ENCODE measurements at places on chromosomes 11 and 22.

- no peak for DNase-seq
These were observed 17.8 kb upstream of the NAV2 start for GRCh38 chr11:19694796-19695345.

DNA sequence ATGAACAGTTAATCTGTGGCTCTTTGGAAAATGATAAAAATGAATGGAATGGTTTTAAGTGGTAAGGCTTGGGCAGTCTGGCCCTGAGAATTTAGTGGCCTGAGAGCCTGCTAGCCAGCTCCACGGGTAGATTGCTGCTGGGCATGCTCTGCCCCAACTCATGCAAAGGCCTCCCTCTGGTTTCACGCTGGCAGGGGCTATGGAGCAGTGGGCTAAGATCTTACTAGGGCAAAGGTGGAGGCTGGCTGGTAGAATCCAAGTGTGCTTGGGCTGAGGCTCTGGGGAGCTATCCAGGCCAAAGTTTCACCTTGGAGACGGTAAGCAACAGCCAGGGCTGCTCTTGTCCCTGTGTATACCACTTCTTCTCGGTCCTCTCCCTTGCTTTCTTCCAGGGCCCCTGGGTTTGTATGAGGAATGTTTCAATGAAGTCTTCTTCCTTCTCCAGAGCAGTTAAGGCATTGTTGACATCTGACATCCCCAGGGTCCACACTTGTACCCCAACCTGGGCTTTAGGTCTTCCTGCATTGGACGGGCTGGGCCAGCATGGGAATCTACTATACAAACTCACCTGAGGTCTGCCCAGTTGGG is 27.4 kb downstream of the UBE2L3 start:
- no peak for DNase-seq

DNA sequence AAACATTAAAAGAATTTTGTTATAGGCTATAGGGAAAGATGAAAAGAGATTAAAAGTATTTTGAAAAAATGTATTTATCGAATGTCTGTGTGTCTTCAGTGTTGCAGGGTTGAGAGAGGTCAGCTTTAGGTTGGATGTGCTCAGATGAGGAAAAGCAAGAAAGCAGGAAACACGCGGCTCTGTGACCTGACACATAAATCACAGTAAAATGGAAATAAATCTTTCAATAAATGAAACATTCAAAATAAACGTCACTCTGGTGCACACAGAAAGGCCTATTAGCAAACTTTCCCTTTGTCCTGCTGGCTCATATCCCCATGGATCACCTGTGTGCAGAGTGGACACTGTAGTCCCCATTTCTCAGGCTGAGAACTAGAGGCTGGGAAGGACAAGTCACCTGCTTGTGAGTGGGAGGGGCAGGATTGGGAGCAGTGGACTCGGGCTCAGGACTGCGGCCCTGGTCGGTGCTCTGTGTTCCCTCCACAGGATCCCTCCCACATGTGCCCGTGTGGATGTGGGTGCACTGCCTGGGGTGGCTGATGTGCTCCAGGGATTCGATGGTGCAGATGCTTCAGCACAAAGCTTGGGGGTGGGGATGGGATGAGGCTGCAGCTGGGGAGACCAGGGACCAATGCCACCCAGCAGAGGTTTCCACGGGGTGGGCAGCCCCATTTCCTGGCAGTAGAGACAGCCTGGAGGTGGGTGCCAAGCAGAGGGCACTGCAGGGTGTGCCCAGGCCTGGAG is 96.0 kb upstream of the IGLL5 start:
- DNase-seq = no peak

DNA sequence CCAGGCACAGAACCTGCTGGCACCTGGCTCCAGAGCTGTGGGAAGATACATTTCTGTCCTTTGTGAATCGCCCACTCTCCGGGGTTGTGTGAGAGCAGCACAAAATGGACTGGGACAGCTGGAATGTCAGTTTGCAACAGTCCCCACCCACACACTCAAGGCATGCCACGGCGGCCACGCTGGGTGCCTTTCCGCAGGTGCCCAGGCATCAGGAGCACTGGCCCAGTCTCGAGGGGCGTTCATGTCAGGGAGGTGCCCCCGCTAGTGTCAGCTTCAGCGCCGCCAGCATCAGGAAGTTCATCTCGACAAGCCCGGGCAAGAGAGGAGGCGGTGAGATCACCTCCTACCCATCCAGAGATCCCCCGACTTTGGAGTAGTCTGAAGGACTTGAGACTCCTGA is 2.1 kb downstream of the TP53AIP1 start:
- DNase-seq = no peak

Data from stimulated activated CD8-positive, alpha-beta memory T cell treated with anti-CD3 and anti-CD28 coated beads, Interleukin-15, amount 100 ng/mL, for 24 hours (primary cell).